Cortex of kidney (tissue), 1 donor: ENCODE measurements at places on chromosomes 7 and 10.

DNA sequence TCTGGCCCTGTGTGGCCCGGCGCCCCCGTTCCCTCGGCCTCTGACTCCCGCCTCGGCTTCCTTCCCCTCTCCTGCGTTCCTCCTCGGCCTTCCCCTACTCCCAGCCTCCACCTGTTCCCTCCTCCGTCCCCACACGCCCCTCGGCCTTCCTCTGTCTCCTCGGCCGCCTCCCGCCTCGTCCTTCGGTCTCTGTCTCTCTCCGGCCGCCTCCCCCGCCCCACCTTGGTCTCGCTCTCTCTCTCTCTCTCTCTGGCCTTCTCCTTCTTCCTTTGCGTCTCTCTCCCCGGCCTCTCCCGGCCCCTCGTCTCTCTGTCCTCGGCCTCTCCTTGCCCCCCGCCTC lies 588 bp downstream of the GET4 start:
- DNase-seq = no peak

- DNase-seq = no peak
These were observed 88.7 kb upstream of the CHST15 start for GRCh38 chr10:124182088-124182541.

DNA sequence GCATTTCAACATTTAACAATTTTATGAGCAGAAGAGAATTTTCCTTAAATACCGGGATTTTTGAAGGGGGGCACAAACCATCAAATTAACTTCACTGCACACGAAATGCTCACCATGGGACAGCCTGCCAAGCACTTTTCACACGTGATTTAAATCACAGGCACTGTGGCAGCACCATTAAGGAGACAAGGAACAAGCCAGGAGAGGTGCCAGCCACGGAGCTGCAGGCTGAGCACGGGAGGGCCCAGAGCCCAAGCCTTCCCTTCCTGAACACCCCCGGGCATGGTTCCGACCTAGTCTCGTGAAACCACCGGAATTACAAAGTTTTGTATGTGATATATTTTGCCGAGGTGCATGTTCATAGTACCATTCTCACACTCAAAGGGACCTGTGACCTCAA lies 13.4 kb downstream of the PITRM1 start:
- DNase-seq = no peak

- DNase-seq = no peak
These were observed 12.8 kb downstream of the C7orf57 start for GRCh38 chr7:48048113-48048512.

DNA sequence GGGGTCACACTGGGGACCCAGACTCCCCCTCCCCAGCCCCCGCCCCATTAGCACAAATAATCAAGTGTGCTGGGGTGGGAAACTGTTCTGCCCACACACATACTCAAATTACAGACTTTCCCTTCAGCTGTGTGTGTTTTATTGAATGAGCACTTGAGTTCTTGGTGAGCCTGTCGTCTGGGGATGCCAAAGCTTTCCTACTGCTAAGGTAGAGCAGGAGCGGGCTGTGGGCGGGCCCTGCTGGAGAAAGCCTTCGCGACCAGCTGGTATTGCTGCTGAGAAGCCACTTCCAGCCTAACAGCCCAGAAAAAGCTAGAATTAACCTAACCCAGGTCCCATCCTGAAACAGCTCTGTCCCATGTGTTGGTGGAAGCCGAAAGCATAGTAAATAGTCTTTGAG lies 87.0 kb upstream of the KMT2E start:
- no peak for DNase-seq

DNA sequence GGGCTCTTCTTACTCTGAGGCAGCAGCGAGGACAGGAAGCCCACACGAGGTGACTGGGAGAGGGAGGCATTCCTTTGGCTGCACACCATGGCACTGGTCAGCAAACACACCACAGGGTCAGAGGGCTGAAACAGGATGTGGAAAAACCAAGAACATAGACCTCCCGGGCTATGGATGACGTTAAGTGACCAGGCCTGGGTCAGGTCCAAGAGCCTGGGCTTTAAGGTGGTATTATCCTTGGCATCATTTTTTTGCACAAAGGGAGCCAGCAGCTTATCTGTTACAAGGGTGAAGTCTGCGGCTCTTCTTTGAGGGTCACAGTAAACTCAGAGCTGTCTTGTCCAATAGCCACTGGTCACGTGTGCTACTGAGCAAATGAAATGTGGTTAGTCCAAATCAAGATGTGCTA lies 7.0 kb downstream of the WDR91 start:
- DNase-seq = no peak

GRCh38 chr10:65818990-65819389 lies 1106.8 kb upstream of the LRRTM3 start:
- no peak for DNase-seq

GRCh38 chr10:96637709-96638108 lies 50.9 kb upstream of the TM9SF3 start:
- DNase-seq = no peak

GRCh38 chr10:79941585-79942210 lies 7.2 kb downstream of the SFTPD start:
- DNase-seq = no peak

DNA sequence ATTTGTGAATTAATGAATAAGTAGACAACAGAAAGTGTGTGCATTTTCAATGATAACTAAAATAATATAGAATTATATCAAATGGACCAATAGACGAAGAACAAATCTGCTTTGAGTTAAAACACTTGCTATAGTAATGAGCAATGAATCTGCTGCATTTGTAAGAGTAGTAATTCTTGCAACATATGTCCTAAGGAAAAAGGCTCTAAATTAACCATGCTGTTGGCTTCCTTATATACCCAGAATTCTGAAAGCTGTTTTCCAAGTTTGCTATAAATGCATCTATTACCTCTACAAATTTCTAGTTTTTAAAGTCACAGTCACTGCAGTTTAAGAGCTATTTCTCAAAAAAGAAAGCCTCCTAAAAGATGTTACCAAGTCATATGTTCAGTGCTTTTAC lies 20.5 kb upstream of the ANLN start:
- DNase-seq = no peak

DNA sequence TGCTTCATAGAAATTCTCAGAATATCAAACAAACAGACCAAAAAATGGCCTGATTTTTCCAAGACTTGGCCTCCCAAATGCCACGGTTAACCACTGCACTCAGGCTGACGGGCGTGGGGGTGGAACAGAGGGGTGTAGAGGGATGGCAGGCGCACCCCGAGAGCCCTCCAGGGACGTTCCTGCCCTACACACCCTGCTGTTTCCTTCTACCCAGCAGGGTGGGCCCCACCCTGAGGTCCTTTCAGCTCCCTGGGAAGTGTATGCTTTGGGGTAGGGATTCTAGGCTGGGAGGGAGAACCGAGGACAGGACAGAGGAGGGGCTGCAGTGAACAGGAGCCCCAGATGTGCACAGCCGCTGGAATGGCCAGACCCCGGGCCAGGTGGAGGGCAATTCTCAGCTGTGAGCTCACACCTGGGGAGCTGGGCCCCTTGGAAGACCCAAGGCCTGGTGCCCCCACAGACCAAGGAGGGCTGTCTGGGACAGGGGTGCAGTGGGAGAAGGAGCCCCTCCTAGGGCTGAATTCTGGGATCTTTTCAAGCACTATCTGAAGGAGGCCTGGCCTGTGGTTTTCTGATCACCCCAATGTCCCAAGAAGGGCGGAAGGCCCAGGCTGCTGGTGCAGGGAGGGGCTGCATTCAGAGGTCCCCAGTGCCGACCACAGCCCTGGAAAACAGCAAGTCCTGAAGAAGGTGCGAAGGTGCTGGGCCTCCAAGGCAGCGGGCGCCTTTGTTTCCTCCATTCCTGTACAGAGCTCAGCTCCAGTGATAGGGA lies 32.9 kb upstream of the INPP5A start:
- DNase-seq = no peak

GRCh38 chr10:58511765-58512490 lies 744 bp upstream of the BICC1 start:
- DNase-seq = no peak

DNA sequence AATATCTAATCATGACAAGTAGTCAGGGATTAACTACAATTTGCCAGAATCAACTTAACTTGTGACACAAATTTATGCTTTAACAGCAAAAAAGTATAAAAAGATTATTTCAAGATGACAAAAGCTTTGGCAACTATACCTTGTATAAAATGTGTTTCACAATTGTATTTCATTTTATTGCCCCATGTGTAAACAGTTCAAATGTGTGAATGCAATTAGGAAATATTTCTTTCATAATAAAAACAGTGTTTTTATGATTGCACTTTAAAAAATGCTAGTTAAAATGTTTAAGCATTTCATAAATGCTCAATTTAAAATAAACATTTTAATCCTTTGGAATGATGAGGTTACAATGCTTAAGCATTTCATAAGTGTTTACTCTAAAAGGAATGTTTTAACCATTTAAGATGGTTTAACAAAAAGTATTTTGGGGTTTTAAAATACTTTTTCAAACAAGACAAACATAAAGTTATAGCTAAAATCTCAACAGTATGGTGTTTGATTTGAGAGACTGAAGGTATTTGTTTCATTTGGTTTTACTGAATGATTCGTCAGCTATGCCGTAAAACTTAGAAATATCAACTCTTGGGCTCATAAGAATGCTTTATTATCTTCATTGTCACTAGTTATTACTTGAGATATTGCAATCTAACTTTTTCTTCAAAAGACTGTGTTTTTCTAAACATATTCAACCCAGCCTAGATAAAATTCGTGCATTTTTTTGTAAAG lies 50.1 kb downstream of the SFTPD start:
- no peak for DNase-seq

- DNase-seq = no peak
These were observed 204.1 kb downstream of the EBF3 start for GRCh38 chr10:129760003-129760315.

DNA sequence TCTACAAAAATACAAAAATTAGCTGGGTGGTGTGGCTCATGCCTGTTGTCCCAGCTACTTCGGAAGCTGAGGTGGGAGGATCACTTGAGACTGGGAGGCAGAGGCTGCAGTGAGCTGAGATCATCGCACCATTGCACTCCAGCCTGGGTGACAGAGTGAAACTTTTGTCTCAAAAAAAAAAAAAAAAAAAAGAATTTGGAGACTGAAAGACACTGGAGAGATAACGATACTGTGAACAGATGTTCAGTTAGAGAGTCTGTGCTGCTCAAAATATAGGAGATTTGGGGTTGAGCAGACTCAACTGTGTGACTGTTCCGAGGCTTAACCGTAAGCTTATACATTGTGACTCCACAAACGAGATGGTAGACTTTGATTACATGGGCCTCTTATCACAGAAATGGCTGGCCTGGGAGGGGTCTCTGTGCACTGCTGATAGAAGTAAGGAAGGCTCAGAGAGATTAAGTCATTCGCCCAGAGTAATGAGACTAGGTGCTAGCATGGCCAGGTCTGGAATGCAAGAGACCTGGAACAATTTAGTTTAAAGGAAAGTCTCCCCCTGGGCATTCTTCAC lies 19.4 kb downstream of the WBP1L start:
- no peak for DNase-seq

DNA sequence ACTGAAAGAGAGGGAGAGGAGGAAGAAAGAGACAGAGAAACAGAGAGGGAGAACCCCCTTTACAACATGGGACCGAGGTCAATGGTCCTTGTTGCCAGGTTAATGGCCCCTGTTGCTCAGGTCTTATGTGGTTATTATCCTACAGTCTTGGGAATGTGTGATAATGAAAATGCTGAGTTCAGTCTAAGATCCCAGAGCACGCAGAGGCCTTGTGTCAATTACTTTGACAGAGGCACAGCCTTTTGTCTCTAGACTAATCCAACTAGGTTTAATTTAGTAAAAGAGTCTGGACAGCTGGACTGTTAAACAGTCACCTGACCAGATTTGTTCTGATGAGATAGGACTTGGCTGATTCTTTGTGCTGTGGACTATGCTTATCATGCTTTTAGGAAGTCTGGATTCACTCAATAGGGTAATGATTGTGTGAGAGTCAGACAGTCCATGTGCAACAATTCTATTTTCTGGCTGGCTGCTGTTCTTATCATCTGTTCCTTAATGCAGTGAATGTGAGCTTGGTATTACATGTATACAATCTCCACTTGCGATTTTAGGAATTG lies 157.4 kb upstream of the MAGI2 start:
- no peak for DNase-seq

- DNase-seq = no peak
These were observed 44.4 kb upstream of the GAD2 start for GRCh38 chr10:26172131-26172530.

GRCh38 chr7:95421000-95421846 lies 13.6 kb downstream of the PON2 start:
- DNase-seq = no peak

DNA sequence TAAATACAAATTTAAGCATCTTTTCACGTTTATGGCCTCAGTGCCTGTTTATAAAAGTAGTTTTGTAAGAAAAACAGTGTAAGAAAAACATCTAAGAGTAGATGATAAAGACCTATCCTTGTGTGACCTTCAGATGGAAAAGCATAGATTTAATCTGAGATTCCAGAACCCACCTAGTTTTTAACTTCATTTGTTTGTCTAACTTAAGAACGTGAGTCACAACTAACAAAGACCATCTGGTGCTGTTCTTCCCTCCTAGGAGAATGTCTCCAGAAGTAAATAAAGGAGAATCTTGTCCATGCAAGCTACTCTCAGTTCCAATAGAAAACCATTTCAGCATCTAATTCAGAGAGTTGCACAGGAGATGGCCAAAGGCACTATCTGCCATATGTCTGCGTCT lies 265.4 kb upstream of the C7orf33 start:
- no peak for DNase-seq

DNA sequence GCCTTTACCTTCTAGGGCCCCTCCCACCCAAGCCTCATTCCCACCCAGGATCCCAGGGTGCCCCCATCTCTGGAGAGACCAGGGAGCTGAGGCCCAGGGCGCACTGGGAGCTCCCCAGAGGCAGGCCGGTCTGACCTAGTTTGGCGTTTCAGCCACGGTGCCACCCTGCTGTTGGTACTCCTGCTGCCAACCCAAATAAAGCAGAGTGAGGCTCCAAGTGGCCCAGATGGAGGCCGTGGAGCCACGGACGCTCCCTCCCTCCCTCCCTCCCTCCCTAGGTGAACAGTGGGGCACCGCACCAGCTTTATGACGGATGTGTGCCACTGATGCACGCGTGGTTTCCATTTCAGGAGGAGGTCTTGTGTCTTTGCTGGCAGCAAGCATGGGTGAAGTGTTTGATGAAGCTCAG lies 1.8 kb downstream of the INPP5A start:
- DNase-seq = no peak

- no peak for DNase-seq
These were observed 50.5 kb downstream of the STK32C start for GRCh38 chr10:132257271-132257670.

DNA sequence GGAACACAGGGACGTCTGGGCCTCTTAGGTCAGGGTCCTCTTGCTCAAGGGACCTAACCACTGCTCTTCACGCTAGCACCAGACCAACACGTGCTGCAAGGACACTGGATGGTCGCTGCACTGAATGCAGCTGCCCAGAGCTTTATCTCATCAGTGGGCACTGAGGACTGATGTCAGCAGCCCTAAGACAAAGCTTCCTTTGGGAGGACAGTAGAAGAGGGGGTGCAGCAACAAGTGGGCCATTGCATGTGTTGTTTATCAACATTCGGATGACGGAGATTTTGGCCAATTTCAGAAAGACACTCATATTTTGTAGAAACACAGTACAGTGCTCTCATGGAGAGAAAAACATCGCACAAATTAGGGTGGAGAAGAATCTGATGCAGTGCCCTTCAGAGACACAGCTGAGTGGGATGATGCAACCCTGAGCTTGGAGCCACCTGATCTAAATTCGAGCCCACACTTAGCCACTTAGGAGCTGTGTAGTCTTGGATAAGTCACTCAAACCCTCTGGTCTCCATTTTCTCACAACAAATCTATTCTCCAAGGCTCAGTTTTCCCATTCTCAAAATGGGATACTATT lies 1.7 kb downstream of the OPALIN start:
- DNase-seq = no peak
